ENCODE measurements at places on chromosomes 5 and 9. TPM values are rescaled to one million over a fixed set of nuclear protein-coding genes. Genes with fewer than 3 reads are reported as not detected.

The SLC6A7 gene
- total RNA-seq = not detected

The ADGRD2 gene
- not detected for total RNA-seq

The ANKHD1 gene
- 52.8 TPM for total RNA-seq

The ARHGAP26 gene
- 9.2 TPM for total RNA-seq

The AJM1 gene
- total RNA-seq = 4.7 TPM

The NFIB gene
- total RNA-seq = 10.1 TPM

The LCN1 gene
- not detected for total RNA-seq

The IFNK gene
- total RNA-seq = not detected

The PLPP7 gene
- not detected for total RNA-seq

The STC2 gene
- total RNA-seq = 38.1 TPM

The ADRB2 gene
- total RNA-seq = 0.67 TPM

The GZMA gene
- not detected for total RNA-seq

The RETREG1 gene
- 2.6 TPM for total RNA-seq

The APBA1 gene
- 0.13 TPM for total RNA-seq

The SELENOP gene
- 0.49 TPM for total RNA-seq

The PGM5 gene
- total RNA-seq = not detected

The PDE6A gene
- total RNA-seq = 0.25 TPM

The GPX8 gene
- 35.2 TPM for total RNA-seq

The ASPN gene
- total RNA-seq = not detected

The WDR38 gene
- not detected for total RNA-seq

The RARS1 gene
- 95.4 TPM for total RNA-seq

The AFAP1L1 gene
- total RNA-seq = 9.5 TPM

The DAP gene
- 62.1 TPM for total RNA-seq

The TMOD1 gene
- total RNA-seq = 2.4 TPM

The IL9 gene
- not detected for total RNA-seq

The FOXD4L6 gene
- total RNA-seq = 0.06 TPM

The RNF44 gene
- 36.3 TPM for total RNA-seq

The SOWAHA gene
- 0.14 TPM for total RNA-seq

The TRPM3 gene
- total RNA-seq = not detected

The TAS2R1 gene
- total RNA-seq = not detected

The C7 gene
- total RNA-seq = not detected

The SLC23A1 gene
- total RNA-seq = 1.9 TPM

The MAP1B gene
- total RNA-seq = 28.3 TPM

The TLX3 gene
- total RNA-seq = not detected

The LRRTM2 gene
- not detected for total RNA-seq

The IL7R gene
- 0.19 TPM for total RNA-seq

The DPYSL3 gene
- total RNA-seq = 22.2 TPM

The GABRP gene
- total RNA-seq = not detected

The DEPDC1B gene
- total RNA-seq = 14.6 TPM

The PCDHGA8 gene
- total RNA-seq = 0.07 TPM

The NPDC1 gene
- 81.3 TPM for total RNA-seq

The FRRS1L gene
- total RNA-seq = 0.19 TPM

The PCDHB8 gene
- total RNA-seq = 0.32 TPM

The PRR16 gene
- not detected for total RNA-seq

The ASTN2 gene
- 4.4 TPM for total RNA-seq

The NSA2 gene
- 122 TPM for total RNA-seq

The ZDHHC11B gene
- total RNA-seq = 1.6 TPM

The FOXD4L4 gene
- 0.07 TPM for total RNA-seq

The DRD1 gene
- 0.15 TPM for total RNA-seq

The ZNF300 gene
- 2.0 TPM for total RNA-seq

The GPRIN1 gene
- 9.5 TPM for total RNA-seq

The FYB1 gene
- 9.4 TPM for total RNA-seq

The MSMP gene
- not detected for total RNA-seq

The NEUROG1 gene
- not detected for total RNA-seq
